Activated CD8-positive, alpha-beta memory T cell treated with anti-CD3 and anti-CD28 coated beads for 4 hours (primary cell): ENCODE measurements at places on chromosomes 2 and 18.

DNA sequence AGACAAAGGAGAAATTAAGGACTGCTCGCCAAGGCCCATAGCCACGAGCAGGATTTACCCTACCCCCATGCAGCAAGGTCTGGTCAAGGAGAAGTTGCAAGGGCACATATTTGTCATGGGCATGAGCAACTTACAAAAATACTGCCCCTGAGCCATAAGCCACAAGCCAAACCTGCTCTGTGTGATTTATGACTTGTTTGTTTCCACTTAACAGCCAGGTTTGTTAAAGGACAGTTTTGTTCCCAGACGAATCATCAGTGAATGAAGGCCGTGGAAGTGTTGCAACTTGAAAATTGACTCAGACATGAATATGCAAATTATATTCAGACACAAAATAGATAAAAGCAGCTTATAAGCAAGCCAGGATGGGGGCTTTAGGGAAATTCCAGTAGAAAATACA is 31.3 kb upstream of the EVA1A start:
- no peak for DNase-seq

GRCh38 chr18:13217466-13217961 is 1.0 kb upstream of the LDLRAD4 start:
- no peak for DNase-seq

DNA sequence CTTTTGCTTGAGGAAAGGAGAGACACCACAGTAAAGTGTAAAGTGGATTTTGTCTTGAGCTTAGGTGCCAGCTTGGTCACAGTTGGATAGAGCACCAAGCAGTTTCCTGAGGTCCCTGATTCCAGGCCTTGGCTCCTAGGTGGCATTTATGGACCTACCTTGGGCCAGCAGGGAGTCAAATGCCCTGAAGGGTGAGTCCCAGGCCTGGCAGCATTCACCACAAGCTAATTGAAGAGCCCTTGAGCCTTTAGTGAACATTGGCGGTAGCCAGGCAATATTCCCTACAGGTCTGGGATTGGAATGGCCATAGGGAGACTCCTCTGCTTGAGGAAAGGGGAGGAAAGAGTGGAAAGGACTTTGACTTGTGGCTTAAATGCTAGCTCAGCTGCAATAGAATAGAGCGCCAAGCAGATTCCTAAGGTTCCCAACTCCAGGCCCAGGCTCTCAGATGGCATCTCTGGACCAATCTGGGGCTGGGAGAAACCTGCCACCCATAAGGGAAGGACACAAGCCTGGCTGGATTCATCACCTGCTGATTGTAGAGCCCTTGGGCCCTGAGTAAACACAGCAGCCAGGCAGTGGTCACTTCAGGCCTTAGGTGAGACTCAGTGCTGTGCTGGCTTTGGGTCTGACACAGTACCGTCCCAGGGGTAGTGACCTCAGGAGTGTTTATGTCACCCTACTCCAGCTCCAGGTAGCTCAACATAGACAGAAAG is 137.5 kb upstream of the OTOS start:
- no peak for DNase-seq

- DNase-seq, result no peak
These were observed 295.1 kb downstream of the GALR1 start for GRCh38 chr18:77544792-77545191.

DNA sequence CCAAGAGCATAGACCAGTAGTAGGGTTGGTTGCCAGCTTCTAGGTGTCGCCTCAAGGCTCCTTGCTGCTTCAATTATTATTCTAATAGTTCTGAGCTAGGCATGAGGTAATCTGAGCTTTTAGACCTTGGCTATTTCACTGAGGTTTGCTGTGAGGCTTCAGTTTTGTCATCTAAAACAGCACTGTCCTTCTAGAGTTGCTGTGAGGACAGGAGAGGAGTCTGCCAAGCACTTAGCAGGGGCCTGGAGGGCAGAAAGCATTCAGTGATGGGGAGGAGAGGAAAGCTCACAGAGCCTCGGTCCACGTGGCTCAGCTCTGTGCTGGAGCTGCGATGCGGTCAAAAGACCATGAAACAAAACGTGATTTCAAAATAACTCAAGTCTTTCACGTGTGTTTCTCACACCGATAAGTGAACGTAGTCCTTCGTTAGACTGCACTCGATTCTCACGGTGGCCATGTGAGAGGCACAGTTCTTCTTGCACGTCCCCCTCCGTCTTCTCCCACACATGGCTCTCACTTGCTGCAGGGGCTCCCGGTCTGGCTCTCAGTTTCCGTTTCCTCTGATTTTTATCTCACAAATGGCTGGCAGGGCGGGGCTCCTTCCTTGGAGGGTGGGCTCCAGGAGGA is 113.7 kb downstream of the B3GNT2 start:
- peak; percentile 15 for DNase-seq

GRCh38 chr2:201909961-201910361 is 103.6 kb downstream of the CDK15 start:
- no peak for DNase-seq

- DNase-seq, result no peak
These were observed 45.9 kb downstream of the NCK2 start for GRCh38 chr2:105790461-105791149.

DNA sequence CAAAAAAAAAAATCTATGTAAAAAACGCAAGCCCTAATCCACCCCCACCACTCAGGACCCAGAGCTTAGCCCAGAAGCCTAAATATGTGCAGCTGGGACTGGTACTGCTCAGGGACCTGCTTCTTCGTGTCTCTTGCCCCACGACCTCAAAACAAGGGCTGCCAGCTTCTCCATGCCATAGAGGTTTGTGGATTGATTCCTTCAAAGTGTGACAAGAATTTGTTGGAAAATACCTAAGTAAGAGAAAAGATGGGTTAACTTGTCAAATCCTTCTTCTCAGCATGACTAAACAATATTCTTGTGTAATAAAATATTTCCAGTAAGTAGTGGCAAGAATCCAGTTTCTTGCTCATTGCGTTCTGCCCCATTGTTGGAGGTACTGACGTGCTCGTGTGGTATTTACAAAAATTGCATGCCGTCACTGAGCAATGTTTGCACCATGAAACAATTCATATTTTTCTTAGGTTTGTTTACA is 825 bp upstream of the SCYGR1 start:
- DNase-seq, result no peak

- no peak for DNase-seq
These were observed 85.7 kb upstream of the FRZB start for GRCh38 chr2:182951948-182952663.

- no peak for DNase-seq
These were observed 110.9 kb upstream of the DNAJC10 start for GRCh38 chr2:182605166-182605565.

DNA sequence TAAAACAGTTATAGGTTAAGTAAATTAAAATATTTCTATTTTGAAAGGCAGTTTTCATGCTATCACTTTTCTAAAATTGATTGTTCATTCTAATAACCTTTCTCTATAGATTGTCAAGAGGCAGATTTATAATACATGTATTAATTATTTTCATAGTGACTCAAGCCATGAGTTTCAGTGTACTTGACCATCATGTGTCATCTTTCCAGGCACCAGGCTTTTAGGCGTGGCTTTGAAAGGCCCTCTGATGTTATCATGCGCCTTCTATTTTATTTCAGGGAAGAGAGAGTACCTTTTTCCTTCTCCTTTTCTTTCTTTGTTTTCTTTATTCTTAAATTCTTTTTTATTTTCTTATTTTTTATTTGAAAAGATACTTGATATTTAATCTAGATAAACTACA is 128.3 kb upstream of the ETAA1 start:
- DNase-seq, result no peak

DNA sequence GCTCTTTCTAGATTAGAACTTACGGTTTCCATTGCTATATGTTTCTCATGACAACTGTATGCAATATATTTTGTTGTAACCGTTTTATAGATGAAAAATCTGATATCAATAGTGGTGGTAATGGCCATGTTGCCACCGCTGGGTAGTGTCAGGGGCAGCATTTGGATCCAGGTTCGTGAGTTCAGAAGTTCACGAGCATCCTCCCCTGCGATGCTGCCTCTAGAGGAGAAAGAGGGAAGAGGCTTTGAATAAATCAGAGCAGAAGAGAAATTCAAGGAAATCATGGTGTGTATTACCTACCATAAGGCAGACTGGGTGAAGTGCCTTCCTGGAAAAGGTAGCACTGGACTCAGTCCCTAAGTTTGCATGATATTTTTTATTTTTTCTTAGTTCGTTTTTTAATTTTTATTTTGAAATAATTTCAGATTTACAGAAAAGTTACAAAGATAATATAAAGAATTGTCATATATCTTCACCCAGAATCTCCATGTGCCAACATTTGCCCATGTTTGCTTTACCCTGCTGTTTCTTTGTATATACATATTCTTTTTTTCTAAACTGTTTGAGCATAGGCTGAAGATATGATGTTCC is 3.3 kb upstream of the ZBTB7C start:
- no peak for DNase-seq
